ENCODE measurements at places on chromosomes 5 and 9.
A peak's percentile ranks its signal among the peaks of the same experiment; 100 is the strongest.

GRCh38 chr5:74384851-74385250 lies 255.7 kb downstream of the ENC1 start:
- no peak for DNase-seq

DNA sequence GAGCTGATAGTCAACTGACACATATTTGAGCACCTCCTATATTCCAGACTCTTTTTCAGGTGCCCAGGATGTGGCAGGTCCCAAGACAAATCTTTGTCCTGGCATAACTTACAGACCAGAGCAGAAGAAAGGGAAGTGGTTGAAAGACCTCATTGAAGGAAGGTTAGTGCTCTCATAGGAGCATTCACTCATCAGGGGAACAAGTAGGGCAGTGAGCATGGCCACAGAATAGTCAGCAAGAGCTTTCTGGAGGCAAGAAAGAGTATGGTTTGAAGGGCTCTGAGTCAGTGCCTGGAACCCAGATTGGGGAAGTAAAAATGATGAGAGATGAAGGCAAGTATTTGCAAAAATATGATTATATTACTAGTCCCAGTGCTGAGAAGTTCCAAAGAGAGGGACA lies 25.0 kb upstream of the ERMP1 start:
- DNase-seq: no peak

GRCh38 chr5:147037515-147038205 lies 159.1 kb upstream of the PPP2R2B start:
- peak; percentile 66 for DNase-seq

DNA sequence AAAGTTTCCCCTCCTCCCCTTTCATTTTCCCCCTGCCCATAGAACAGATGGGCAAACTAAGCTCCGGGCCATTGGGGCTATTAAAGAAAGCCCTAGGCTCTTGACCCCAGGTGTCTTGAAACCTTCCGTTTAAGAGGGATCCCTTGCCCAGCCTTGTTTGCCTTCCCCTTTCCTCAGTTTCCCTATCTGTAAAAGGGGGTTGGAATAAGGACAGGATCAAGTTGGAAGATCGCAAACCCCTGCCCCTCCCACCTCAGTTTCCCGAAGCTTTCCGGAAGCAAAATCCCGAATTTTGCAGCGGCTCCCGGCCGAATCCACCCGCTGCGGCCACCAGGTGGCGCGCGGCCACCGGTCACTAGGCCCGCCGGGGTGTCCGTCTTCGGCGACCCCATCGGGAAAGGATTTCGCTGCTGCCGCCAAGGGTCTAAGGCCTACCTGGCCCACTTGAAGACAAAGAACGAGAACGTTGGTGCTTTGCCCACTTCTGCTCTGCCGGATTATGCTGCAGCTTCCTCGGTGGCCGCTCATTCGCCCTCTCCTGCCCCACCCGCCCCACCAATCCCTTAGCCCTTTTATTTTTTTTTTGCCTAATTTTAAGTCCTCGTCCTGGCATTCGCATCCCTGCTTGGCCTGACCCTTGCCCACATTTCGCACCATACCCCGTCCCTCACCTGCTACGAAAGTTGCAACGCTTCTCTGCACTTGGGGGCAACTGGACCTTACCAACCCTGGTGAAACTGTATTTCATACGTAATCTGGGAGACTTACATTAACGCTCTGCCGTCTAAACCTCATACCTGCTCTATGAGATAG lies 962 bp upstream of the NR6A1 start:
- DNase-seq: peak; percentile 85
